Central memory CD4-positive, alpha-beta T cell (primary cell): ENCODE measurements at places on chromosomes 5 and 9.

DNA sequence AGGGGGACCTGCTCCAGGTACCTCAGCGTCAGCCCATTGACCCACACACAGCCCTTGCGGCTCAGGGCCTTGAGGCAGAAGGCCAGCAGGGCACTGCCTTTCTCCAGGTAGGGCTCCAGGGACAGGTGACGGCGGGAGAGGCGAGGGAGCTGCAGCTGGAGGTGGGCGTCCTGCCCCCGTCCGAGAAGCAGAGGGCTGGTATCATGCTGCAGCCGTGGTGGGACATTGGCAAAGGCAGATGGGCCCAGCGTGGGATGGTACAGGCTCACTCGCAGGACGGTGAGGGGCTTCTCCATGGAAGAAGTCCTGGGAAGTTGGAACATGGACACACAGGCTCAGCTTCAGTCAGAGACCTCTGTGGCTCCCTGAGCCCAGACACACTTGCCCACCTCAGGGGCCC lies 2.5 kb upstream of the DCANP1 start:
- DNase-seq = no peak

DNA sequence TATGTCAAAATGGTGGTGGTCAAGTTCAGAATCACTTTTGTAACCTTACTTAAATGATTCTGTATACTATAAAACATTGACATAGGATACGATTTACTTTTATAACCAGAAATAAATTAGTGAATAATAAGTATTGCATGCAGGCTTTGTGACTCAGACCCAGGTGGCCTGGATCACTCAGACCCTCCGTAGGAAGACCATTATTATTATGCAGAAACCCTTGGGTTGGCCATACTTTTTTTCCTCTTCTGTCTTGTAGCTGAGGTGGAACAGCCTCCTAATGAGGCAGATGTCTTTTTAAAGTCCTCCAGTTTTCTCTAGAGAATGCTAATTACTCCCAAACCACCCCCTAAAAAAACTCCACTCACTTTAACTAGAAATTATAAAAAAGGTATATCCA lies 121.9 kb downstream of the LPAR1 start:
- DNase-seq = no peak

DNA sequence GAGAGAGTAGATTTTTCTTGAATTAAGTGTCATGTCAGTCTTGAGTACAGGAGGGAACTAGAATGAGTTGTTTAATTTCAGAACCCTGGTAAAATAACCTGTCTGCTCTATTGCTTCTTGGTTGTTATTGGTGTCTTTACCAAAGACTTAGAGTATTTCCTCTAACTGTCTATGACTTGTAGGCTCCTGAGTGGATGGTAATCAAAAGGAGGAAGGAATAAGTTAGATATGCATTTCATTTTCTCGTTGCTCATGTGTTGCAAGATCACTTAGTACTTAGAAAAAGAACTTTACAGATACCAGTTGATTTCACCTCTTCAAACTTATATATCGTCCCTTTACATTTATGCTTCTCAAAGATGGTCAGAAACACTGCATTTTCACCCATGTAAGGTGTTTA lies 31.1 kb downstream of the UHRF2 start:
- DNase-seq = no peak

DNA sequence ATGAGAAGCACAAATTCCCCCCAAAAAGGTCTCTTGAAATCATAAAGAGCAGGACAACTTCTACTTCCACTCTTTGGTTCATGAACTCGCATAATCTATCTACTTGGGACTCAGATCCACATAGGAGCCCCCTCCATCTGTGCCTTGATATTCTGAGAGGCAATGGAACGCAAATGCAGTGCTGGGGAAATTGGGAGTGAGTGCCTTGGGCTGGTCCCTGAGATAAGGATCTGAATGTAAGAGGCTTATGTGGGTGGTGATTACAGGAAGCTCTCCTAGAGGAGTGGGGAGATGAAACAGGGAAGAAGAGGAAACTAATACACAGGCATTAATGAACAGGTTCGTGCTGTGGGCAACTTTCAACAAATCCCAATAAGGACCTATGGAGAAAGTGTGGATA lies 285.6 kb downstream of the RASEF start:
- DNase-seq = no peak

- DNase-seq = no peak
These were observed 25.1 kb upstream of the SLC44A1 start for GRCh38 chr9:105219291-105219805.

- no peak for DNase-seq
These were observed 304.5 kb upstream of the ZNF608 start for GRCh38 chr5:125050926-125051325.

GRCh38 chr9:108842610-108843295 lies 13.0 kb downstream of the ACTL7B start:
- DNase-seq = no peak

- DNase-seq = no peak
These were observed 365.2 kb downstream of the SPATA31D1 start for GRCh38 chr9:82353631-82354278.

DNA sequence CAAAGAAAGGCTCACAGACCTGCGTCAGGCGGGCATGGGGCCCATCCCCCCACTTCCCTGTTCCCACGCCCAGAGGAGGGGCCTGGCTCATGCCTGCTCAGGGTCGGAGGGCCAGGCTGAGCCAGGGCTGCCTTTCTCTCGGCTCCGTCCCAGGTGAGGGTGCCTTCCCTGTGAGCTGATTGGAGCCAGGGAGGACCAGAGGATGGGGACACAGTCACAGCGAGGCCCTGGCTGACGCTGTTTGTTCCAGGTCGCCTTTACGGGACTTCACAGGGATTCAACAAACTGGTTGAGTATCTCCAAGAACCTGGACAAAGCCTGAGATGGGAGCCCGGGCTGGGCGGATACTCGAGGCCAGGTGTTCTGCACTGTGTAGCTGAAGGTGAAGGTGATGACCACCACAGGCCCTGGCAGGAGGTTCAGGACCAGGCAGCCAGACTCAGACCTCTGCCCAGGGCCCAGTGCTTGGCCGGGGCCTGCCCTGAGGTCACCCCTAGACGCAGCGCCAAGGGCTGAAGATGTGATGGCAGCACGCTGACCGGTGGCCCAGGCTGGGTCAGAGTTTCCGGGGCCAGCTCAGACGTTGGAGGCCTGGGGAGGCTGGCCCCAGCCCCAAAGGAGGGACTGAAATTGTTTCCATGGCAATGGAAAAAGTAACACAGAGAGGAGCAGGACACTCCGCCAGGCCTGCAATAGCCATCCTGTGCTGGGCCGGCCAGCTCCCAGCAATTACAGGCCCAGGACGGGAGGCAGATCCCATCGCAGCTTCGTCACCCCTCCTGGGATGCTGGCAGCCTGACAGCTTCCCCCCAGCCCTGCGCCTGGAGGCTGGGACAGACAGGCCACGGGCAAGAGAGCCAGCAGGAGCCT lies 65.3 kb upstream of the ADAMTS2 start:
- DNase-seq = no peak
